ENCODE measurements at places on chromosomes 13 and 19. TPM values are rescaled to one million over a fixed set of nuclear protein-coding genes. Genes with fewer than 3 reads are reported as not detected.

The LGALS4 gene
- not detected for polyA plus RNA-seq

The GAMT gene
- 24.6 TPM for polyA plus RNA-seq

The KIR2DL1 gene
- polyA plus RNA-seq: not detected

The TRMT1 gene
- 31.2 TPM for polyA plus RNA-seq

The OVOL3 gene
- polyA plus RNA-seq: not detected

The CLDN10 gene
- not detected for polyA plus RNA-seq

The TEX26 gene
- not detected for polyA plus RNA-seq

The NECTIN2 gene
- polyA plus RNA-seq: not detected

The ZNF534 gene
- polyA plus RNA-seq: not detected

The NR1H2 gene
- 75.7 TPM for polyA plus RNA-seq

The WDR62 gene
- not detected for polyA plus RNA-seq

The SIGLEC11 gene
- polyA plus RNA-seq: not detected

The PSG6 gene
- polyA plus RNA-seq: not detected

The SH2D3A gene
- polyA plus RNA-seq: 21.9 TPM

The CRB3 gene
- not detected for polyA plus RNA-seq

The MED26 gene
- 5.9 TPM for polyA plus RNA-seq

The LRRC63 gene
- not detected for polyA plus RNA-seq

The TUBB4A gene
- polyA plus RNA-seq: 5.9 TPM

The ZNF132 gene
- polyA plus RNA-seq: 3.5 TPM

The HMGB1 gene
- 789 TPM for polyA plus RNA-seq

The PSG4 gene
- polyA plus RNA-seq: not detected

The ZNF135 gene
- polyA plus RNA-seq: 4.6 TPM

The RASA3 gene
- polyA plus RNA-seq: 41.9 TPM

The RGS9BP gene
- not detected for polyA plus RNA-seq

The NLRP9 gene
- polyA plus RNA-seq: not detected

The PPP6R1 gene
- polyA plus RNA-seq: 37.6 TPM

The ACP5 gene
- polyA plus RNA-seq: 17.4 TPM

The ZNF431 gene
- 17.7 TPM for polyA plus RNA-seq

The RAB3A gene
- 1.0 TPM for polyA plus RNA-seq

The ZNF83 gene
- 6.7 TPM for polyA plus RNA-seq

The PRX gene
- polyA plus RNA-seq: 0.12 TPM

The CLEC4M gene
- polyA plus RNA-seq: 0.21 TPM

The MBD3L3 gene
- not detected for polyA plus RNA-seq

The C1QTNF9B gene
- polyA plus RNA-seq: 2.1 TPM

The CSNK1G2 gene
- 17.6 TPM for polyA plus RNA-seq

The TPTE2 gene
- not detected for polyA plus RNA-seq

The MCEMP1 gene
- 0.58 TPM for polyA plus RNA-seq

The COMP gene
- not detected for polyA plus RNA-seq

The SIGLEC10 gene
- polyA plus RNA-seq: 53.0 TPM

The RGL3 gene
- 0.44 TPM for polyA plus RNA-seq

The IGLON5 gene
- polyA plus RNA-seq: not detected

The MBD3L2 gene
- polyA plus RNA-seq: not detected

The LYPD5 gene
- polyA plus RNA-seq: not detected

The FUT1 gene
- polyA plus RNA-seq: not detected

The TJP3 gene
- 1.2 TPM for polyA plus RNA-seq

The OR7A10 gene
- not detected for polyA plus RNA-seq

The ALOX5AP gene
- 528 TPM for polyA plus RNA-seq

The CCDC70 gene
- not detected for polyA plus RNA-seq

The FLT3LG gene
- 11.0 TPM for polyA plus RNA-seq

The SOX1 gene
- not detected for polyA plus RNA-seq

The SMIM24 gene
- polyA plus RNA-seq: 0.50 TPM

The KCTD12 gene
- 0.10 TPM for polyA plus RNA-seq

Data from naive B cell (primary cell).